ENCODE measurements at places on chromosomes 11 and 22. TPM values are rescaled to one million over a fixed set of nuclear protein-coding genes. Genes with fewer than 3 reads are reported as not detected.

GRCh38 chr11:112996994-112997393 is 35.8 kb downstream of the NCAM1 start:
- no peak for DNase-seq

GRCh38 chr11:103947546-103947919 is 88.9 kb upstream of the DDI1 start:
- no peak for DNase-seq

- no peak for DNase-seq
Observed at GRCh38 chr11:44600261-44600660, 34.8 kb downstream of the CD82 start.

DNA sequence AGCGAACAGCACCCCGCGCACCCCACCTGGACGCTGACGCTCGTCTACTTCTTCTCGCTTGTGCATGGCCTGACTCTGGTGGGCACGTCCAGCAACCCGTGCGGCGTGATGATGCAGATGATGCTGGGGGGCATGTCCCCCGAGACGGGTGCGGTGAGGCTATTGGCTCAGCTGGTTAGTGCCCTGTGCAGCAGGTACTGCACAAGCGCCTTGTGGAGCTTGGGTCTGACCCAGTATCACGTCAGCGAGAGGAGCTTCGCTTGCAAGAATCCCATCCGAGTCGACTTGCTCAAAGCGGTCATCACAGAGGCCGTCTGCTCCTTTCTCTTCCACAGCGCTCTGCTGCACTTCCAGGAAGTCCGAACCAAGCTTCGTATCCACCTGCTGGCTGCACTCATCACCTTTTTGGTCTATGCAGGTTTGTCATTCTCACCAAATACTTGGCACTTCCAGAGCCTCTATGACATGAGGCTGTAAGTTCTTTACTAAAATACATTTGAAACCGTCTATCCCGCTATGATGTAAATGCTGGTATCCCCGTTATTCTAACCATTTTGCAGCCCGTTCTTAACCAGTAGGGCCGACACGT is 535 bp downstream of the AQP11 start:
- no peak for DNase-seq

DNA sequence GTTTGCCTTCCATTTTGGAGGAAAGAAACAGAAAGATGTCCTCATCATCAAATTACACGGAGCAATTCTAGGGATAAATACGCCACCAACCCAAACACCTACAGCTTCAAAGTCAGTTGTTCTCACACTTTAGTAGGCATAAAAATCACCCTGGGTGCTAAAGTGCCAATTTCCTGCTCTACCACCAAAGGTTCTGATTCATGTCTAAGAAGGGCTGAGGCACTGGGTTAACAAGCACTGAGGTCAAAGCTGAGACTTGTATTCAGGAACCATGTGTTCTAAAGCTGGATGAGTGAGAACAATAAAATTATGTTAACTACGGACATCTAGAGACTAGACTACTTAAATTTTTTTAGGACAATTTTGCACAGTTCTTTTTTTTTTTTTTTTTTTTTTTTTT is 127.6 kb downstream of the MPPED2 start:
- DNase-seq, result no peak

The DSCAML1 gene
- polyA plus RNA-seq, result 1.7 TPM

Measured in left lung (tissue), 14 donors.